Left renal cortex interstitium (tissue), 4 donors: ENCODE measurements at places on chromosomes 2 and 18. TPM values are rescaled to one million over a fixed set of nuclear protein-coding genes. Genes with fewer than 3 reads are reported as not detected.

- DNase-seq, result no peak
Observed at GRCh38 chr2:239780236-239780994, 244.7 kb downstream of the NDUFA10 start.

- DNase-seq, result no peak
Observed at GRCh38 chr18:60471652-60472051, 99.1 kb upstream of the MC4R start.

- DNase-seq, result no peak
Observed at GRCh38 chr2:10305254-10305635, 2.5 kb downstream of the HPCAL1 start.

DNA sequence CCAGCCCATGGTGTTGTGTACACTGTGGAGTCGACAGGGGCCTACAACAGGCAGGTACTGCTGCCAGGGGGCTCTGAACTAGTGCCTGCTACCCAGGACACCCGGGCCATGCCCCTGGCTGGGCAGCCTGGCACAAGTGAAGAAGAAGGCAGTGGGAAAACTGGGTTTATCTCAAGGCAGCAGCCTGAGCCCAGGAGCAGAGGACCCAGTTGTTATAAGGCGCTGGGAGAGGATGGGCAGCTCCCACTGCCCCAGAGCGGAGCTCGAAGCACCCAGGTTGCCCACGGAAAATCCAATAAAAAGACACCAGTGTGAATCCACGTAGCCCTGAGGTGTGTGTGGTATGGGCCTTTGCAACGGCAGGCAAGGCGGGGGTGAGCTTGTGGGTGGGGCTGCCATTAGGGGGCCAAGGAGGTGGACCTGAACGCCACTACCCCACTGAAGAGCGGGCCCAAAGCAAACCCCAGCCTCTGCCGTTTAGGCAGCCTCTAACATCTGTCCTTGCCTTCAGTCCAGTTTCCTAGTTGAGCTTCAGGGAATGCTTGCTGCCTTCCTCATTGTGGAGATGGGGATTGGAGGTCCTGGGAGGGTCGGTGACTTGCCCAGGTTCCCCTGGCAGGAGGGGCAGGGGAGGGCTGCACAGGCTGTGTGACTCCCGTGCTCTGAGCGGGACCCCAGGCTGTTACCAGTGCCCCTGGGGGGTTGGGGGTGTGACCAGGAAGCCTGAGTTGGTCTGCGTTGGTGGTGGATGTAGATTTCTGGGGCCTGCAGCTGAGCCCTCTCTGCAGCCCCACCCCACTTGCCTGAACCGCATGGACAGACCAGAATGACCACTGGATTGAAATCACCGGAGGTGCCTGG lies 16.0 kb downstream of the ARID5A start:
- DNase-seq, result no peak

DNA sequence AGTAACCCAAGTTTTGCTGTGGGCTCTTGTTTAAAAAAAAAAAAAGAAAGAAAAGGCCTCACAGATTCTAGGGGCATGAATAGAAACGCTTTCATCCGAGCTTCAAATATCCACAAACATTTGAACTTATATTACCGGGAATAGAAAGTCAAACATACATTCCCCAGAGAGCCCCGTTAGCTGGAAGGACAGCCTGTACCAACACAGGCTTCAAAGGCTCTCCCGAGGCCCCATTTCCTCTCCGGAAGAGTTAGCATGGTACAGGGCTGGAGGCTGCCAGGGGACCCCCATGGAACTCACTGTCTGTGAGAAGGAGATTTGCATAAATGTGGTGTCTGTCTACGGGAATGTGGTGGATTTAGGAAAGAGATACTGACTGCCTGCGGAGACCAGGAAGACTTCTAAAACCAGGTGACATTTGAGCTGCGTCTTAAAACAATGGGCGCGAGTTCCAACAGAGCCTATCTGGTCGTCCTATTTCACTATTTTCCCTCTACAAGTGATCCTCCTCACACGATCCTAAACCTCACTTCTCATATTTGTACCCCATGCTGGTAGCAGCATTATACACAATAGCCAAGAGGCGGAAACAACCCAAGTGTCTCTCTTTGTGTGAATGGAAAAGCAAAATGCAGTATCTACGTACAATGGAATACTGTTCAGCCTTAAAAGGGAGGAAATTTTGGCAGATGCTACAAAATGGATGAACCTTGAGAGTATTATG lies 820 bp upstream of the MATN3 start:
- no peak for DNase-seq

- no peak for DNase-seq
Observed at GRCh38 chr2:240394549-240394948, 40.9 kb upstream of the GPC1 start.

DNA sequence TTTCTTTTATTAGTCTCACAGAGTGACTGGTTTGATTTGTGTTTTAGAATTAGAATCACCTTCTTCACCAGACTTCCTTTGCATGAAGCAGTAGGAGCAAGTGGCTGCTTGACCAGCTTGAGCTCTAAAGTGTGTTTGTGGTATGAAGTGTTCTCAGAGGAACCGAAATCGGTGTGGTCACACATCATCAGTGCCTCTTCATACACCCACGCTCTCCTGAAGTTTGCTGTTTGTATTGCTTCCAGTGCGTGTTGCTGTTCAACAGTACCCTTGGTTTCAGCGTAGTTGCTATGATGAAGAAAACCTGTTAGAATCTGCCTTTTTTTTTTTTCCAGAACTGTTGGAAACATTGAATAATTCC lies 77.9 kb downstream of the LIMS1 start:
- DNase-seq, result no peak

GRCh38 chr2:136281281-136282114 lies 163.5 kb upstream of the CXCR4 start:
- no peak for DNase-seq

- no peak for DNase-seq
Observed at GRCh38 chr2:106020032-106020431, 174.1 kb downstream of the UXS1 start.

GRCh38 chr2:149087751-149088150 lies 49.3 kb downstream of the LYPD6B start:
- no peak for DNase-seq

GRCh38 chr2:24085200-24085489 lies 511 bp upstream of the TP53I3 start:
- no peak for DNase-seq

DNA sequence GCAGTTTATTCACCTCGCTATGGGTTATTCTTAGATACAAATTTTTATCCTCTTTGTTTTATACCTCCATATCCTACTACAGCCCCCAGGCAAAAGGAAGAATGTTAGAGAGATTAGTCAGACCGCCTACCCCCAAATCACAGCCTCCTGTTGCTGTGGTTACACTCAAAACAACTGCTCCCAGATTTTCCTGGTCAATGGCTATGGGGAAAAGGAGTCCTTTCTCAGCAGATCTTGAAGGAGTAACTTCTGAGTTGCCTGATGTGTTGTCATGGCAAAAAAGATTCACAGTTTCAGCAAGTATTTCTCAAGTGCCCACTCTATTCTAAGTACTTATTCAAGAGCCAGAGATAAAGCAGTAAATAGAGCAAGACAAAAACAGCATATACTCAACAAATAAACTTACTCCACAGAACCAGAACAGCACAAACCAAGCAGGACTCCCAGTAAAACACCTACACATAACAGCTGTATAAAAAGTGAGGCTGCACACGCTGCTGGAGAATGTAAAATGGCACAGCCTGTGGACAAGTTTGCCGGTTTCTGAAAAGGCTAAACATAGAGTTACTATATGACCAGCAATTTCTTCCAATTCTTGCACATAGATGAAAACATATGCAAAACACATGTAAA lies 104.8 kb downstream of the NOL10 start:
- DNase-seq, result no peak

GRCh38 chr2:106039634-106040315 lies 154.3 kb downstream of the UXS1 start:
- no peak for DNase-seq

GRCh38 chr2:20425371-20425881 lies 21.4 kb upstream of the RHOB start:
- DNase-seq, result no peak

DNA sequence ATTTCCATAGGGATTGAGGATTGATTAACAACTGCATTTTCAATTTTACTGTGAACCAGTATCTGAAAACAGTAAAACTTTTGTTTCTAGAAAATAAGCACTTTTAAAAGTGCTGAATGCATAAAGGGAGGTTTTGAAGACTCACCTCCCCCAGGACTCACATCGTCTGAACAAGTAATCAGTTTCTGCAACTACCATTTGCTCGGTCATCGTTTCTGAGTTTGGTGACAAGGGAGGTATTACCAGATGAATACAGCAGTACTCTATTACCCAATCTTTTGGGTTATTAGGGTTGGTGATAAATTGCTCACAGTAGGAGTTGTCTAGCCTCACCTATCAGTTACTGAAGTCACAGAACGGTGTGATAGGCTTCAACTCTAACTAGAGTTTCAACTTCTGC lies 234.5 kb upstream of the FN1 start:
- DNase-seq, result no peak

DNA sequence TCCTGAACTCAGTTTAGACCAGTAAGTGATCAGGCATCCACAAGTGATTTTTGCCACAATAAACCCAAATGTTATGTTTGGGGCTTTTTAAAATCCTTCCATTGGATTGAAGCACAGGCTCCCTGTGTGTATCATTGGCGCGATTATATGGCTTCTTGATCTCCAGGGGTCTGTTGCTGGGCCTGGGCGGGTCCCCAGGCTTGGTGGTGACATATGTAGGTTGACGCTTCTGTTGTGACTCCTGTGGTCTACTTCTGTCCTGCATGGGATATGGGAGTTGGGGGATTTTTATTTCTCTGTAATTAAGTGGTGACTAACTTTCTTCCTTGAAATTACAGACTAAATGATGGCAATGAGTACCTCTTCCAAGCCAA lies 56.2 kb upstream of the EML6 start:
- no peak for DNase-seq

DNA sequence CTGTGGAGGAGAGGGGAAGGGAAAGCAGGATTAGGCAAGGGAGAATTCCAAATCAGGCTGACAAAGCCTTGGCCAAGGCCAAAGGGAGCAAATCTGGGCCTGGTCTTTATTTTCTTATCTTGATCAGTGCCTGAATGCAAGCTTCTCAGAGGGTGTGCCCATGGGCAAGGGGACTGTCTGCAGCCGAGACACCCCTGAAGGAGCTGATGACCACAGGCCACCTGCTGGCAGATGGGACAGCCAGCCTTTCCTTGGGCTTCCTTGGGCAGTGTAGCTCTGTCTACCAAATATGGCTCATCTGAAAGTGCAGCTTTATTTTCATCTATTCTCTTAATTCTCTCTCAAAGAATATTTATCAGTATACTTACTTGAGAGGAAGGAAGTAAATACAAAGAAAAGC lies 117.0 kb downstream of the PKP4 start:
- DNase-seq, result no peak

Gene TEKT4
- 0.16 TPM for polyA plus RNA-seq

Gene CMPK2
- 5.2 TPM for polyA plus RNA-seq

Gene HOXD3
- 30.5 TPM for polyA plus RNA-seq

Gene TMEM247
- not detected for polyA plus RNA-seq

Gene RPL31
- polyA plus RNA-seq, result 3,194 TPM

Gene LINC00305
- polyA plus RNA-seq, result 2.8 TPM

Gene POU3F3
- 99.5 TPM for polyA plus RNA-seq

Gene SLC19A3
- polyA plus RNA-seq, result 7.8 TPM
